ENCODE measurements at places on chromosomes 12 and 14.
A peak's percentile ranks its signal among the peaks of the same experiment; 100 is the strongest.

DNA sequence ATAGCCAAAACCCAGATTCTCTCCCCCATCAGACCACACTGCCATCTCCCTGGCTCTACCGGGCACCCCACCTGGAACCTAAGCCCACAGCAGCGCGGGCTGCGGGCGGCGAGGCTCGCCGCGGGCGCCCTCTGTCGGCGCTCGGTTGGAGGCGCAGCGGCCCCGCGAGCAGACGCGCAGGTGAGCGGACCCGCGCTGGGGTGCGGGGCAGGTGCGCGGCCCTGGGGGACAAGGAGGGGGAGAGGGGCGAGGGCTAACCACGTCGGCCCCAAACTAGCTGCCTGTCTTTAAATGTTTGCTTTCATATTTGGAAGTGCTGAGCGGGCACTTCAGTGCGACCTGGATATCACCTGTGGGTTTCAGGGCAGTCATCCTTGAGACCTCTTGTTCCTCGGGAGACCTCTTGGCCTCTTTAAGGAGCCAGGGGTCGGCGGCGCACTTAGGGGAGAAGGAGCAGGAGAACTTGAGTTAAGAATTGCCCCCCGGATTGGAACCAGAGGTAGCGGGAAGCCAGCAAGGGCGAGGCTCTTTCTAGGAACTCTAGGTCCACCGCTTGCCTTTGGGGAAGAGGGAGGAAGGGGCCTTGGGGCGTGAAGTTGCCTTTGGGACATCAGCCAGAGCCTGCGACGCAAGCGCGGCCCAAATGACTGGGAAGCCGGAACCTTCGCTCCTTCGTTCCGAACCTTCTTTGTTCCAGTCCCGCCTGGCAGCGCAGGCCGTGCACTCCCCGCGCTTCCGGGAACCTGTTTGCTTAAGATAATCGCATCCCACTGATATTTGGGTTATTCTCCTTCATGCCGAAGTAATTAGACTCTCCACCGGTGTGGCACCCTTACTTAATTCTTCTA lies 78.7 kb downstream of the NEDD1 start:
- peak; percentile 33 for DNase-seq

DNA sequence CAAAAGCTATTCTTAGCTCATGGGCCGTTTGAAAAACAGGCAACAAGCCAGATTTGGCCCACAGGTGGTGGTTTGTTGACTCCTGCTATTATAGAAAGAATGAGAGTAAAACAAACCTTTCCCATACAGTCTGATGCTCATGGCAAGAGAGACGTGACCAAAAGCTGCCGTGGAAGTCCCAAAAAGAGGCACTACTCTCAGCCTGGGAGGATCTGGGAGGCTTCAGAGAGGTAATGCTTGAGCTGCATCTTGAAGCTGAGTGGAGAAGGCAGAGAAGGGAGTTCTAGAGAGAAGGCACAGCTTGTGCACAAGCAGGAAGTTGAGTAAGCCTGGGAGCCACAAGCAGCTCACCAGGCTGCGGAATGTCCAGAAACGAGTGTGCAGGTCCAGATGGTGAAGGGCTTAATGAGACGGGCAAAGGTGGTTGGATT lies 9.6 kb downstream of the PLXNC1 start:
- no peak for DNase-seq

- no peak for DNase-seq
Observed at GRCh38 chr12:122785503-122785902, 11.1 kb downstream of the CCDC62 start.

- no peak for DNase-seq
Observed at GRCh38 chr12:30989754-30990153, 63.2 kb downstream of the TSPAN11 start.

GRCh38 chr14:103870891-103871595 lies 23.7 kb upstream of the PPP1R13B start:
- no peak for DNase-seq

GRCh38 chr12:16076970-16077522 lies 165.9 kb downstream of the DERA start:
- no peak for DNase-seq

DNA sequence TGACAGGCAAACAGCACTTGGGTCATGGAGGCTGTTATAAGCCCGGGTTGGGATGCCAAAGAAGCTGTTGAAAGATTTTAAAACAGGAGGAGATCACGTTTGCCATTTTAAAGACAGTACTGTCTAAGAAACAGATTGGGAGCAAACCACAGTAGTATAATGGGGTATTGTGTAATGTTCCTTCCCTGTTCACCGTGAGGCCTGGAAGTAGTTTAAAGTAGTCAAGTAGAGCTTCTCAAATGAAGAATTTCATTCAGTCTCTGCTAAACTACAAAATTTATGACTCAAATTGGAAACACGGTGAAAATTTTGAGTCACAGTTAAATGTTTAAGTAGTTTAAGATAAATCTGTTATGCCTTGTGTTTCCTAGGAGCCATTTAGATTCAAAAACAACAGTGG lies 35.8 kb downstream of the ATP2A2 start:
- no peak for DNase-seq

- DNase-seq: peak; percentile 52
Observed at GRCh38 chr12:106841510-106842302, 67.2 kb downstream of the RIC8B start.

DNA sequence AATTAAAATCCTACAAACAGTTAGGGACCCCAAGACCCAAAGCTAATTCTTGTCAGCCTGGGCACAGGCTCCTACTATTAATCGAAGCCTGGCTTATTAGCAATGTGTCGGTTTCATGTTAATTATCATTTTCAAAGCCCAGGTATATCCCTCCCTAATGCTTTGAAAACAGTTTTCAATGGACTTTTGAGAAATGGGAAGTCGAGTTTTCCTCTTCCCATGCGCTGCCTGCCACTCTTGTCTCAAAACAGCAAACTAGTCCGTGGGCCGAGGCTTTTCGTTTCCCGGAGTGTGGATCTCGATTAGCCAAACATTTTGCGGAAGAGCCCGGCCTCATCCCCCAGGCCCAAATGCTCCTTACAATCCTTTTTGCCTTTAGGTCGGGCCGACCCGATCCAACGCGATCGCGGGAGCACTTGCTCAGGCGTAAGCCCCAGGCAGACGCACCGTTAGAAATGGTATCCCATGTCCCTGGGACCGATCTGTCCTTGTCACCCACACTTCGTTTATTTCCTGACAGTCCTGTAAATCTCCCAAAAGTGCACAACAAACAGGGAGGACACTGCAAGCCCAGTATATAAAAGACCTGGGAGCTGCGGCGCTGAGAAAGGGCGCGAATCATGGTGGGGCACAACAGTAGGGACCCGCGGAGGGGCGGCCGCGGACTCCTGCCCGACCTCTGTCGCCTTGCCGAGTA lies 1.5 kb downstream of the SIX6 start:
- no peak for DNase-seq

DNA sequence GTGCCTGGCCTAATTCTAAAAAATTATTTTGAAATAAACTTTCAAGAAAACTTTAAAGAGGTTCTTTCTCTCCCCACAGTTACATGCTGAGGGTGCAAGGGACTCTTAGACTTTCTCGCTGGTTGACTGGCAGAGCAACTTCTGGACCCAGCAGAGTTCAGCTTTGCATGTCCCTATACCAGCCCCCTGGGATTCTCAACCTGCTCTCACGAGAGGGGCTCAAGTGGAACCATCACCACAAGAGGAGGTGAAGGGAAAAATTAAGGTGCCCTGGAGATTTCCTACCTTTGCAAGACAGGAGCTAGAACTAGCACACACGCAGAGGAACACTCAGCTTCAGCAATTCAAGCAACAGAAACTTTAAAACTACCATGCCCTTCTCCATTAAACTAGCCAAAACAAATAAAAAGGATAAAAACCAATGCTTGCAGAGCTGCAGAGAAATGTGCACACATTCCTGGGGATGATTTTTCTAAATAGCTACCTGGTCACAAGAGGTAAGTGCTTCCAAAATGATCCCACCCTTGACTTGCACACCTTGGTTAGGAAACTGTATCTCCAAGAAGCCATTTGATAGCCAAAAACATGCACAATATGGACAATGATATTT lies 2.5 kb downstream of the HVCN1 start:
- DNase-seq: no peak

GRCh38 chr14:61103541-61104339 lies 122.7 kb downstream of the SLC38A6 start:
- no peak for DNase-seq

GRCh38 chr14:24189059-24189375 lies 401 bp upstream of the IPO4 start:
- no peak for DNase-seq

GRCh38 chr14:95282354-95282985 lies 37.2 kb downstream of the CLMN start:
- DNase-seq: no peak

- no peak for DNase-seq
Observed at GRCh38 chr14:74483321-74483720, 9.8 kb downstream of the NPC2 start.

DNA sequence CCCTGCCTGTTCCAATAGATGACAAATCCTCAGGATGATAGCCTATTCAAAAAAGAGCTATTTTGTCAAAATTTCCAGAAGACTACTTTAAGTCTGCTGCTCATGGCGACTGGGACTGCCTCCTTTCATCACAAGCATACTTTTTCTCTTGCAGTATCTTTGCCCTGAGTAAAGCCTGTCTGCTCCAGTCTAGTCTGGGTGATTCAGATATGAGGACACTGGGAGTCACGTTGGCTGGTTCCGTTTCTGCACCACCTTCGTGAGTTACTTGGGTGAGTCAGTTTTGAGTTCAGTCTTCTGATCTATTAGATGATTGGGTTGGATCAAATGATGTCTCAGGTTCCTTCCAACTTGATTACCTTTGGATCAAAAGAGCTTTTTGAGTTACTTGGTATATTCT lies 301.3 kb upstream of the STXBP6 start:
- DNase-seq: no peak

DNA sequence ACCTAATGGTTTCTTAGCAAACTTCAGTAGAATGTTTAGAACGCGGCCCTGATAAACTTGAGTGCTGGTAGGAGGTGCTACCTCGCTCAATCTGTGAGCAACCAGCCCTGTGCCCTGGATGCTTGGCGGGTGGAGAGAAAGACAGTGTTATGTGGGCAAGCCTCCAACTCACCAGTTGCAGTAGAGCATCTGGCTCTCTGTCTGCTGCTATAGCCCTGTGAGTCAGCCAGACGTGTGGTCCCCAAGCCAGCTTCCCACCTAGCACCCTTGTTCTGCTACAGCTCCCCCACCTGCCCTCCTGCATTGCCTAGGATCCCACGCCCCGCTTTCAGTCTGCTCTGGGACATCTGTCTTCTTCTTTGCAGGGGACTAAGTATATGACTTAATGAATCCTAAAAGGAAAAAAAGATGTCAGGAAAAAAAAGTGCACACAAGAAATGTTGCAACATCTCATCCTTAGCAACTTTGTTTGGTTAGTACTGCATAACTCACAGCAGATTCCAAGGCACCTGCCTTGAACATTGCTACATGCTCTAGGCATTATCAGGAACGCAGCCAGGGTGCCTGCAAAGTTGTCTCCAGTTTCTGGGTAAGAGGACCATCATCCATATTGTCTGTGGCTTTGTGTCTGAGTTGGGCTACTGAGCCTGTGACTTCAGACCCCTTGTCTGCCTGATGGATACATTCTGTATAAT lies 13.6 kb downstream of the SNRNP35 start:
- no peak for DNase-seq

DNA sequence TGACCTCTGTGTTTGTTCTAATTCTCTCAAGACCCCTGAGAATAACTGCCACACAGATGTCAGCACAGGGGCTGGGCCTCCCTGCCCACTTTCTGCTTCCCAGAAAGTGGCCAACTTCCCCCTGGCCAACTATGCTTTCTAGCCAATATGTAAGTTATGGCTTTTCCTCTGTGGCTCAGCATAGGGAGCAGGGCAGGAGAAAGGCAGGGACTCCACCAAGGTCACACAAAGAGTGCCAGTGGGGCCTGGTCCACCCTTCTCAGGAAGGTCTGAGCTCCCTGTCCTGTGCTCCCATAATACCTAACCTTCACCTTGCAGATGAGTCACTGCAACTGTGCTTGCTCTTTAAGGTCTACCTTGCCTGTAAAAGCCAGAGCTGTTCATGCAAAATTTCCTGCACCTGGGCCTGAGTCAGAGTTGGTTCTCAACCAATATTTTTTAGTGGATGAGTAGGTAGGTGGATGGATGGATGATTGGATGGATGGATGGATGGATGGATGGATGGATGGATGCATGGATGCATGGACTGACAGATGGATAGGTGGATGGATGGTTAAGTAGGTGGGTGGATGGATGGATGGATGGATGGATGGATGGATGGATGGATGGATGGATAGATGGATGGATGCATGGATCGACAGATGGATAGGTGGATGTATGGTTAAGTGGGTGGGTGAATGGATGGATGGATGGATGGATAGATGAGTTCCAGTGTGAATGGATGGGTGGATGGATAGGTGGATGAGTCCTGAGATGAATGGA lies 64.2 kb downstream of the DIO3 start:
- DNase-seq: no peak

DNA sequence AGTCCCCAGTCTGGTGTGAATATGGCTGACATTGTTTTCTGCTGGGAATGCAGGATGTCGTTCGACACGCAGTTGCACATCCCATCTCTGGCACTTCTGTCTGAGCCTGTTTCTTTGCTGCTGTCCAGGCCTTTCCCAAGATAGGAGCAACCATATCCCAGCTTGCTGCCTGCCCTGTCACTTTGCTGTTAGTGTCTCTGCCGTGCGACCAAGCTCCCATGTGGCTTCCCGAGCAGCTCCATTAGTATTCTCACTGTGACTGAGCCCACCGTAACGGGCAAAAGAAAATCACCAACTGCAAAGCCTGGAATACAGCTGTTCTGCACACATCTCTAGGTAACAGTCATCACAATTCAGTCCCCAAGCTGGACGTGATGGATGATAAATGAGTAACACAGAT lies 66.0 kb upstream of the CPSF6 start:
- DNase-seq: no peak

GRCh38 chr14:52023518-52023917 lies 34.2 kb downstream of the RTRAF start:
- no peak for DNase-seq

DNA sequence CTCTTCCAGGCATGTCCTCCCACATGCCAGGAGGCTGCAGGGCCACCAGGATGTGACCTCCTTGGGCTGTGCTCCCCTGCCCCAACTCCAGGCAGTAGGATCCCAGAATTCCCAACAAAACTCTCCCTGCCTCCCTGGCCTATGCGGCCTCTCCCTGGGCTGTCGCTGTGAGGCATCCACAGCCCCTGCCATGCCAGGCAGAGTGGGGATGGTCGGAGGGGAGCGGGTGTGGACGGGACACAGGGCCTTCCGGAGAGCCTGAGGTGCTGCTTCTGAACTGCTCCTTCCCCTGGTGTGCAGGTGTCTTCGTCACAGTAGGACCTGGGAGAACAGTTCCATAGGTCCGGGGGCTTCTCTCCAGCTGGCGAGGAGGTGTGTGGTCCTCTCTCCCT lies 18.3 kb downstream of the GPR132 start:
- DNase-seq: no peak

DNA sequence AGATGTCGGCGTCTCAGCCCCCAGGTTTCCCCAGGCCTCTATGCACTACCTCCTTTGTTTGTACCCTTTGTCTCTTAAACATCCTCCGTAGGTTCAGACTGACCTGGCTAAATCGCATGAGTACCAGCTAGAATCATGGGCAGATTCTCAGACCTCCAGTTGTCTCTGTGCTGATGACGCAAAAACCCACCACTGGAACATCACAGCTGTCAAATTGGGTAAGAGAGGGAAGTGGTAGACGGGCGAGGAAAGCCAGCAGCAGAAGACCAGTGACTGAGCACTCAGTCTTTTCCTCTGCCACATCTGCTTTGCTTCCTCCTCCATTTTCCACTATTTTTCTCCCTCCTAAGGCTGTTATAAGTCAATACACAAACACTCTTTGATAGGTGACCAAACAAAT lies 29.7 kb downstream of the A2ML1 start:
- no peak for DNase-seq

GRCh38 chr12:49873361-49873934 lies 30.3 kb downstream of the FAIM2 start:
- no peak for DNase-seq
